ENCODE measurements at places on chromosomes 1 and 21.

DNA sequence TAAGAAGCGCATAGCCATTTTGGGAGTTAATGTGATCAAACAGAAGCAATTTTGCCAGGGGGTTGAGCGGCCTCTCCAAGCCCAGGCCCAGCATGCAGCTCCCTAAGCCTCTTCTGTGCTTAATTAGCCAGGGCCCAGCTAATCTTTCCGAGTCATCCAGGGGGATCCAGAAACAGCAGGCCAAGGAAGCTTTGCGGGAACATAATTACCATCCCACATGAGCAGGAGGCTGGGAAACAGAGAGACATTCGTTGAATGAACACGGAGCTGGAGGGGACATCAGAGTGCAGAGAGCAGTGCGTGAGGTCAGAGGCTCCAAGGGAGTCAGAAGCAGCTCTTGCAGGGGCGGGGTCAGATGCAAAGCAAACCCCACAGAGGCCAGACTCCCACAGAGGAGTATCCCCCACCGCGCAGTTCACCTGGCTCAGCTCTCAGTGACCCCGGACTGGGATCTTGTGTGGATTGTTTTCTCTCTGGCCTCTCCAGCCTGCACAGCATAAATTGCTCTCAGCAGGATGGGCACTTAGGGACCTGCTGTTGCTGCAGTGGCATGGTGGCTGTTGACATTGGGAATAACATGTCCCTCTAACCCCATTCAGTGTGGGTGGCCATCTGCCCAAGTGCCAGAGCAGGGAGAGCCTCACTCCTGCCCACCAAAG lies 657.4 kb downstream of the AJAP1 start:
- DNase-seq: no peak

- DNase-seq: no peak
Observed at GRCh38 chr1:200774311-200774710, 35.6 kb downstream of the CAMSAP2 start.

DNA sequence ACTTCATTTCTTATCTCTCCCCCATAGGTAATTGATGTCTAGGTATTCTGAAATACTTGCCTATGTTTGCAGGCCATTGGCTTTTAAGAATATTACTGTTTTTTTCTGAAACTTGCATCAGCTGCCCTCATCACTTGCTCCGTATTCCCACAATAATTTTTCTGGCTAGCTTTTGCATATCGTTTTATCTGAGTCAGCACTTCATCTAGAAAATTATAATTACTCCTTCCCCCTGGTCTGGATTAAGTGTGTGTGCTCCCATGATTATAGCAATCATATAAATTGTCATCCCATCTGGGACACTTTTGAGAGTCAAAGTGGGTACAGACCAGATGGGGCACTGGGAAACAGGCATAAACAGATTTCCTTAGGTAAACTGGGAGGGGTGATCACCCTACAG lies 583.2 kb upstream of the B3GALT2 start:
- no peak for DNase-seq

GRCh38 chr1:25247829-25248754 lies 838 bp upstream of the RSRP1 start:
- no peak for DNase-seq

DNA sequence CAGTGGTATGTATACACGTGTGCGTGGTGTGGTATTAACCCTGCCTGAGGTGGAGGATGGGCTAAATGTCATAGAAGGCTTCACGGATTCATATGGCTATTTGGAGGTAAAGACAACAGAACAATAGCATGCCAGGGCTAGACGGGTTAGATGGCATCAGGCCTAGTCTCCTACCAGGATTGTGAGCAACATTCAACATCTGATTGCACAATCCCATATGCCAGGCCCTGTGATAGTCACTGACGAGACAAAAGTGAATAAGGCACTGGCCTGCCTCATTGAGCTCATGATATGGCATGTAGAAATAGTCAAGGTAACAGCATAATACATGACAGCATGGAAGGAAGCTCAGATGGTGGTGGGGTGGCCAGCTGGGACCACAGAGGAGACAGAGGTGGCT lies 167.1 kb upstream of the BEND5 start:
- no peak for DNase-seq
